RWPE1 (cell line): ENCODE measurements at places on chromosomes 11 and 22.
A peak's percentile ranks its signal among the peaks of the same experiment; 100 is the strongest.

- no peak for DNase-seq
Measured at GRCh38 chr22:22090650-22091399, 108.2 kb upstream of the TOP3B start.

DNA sequence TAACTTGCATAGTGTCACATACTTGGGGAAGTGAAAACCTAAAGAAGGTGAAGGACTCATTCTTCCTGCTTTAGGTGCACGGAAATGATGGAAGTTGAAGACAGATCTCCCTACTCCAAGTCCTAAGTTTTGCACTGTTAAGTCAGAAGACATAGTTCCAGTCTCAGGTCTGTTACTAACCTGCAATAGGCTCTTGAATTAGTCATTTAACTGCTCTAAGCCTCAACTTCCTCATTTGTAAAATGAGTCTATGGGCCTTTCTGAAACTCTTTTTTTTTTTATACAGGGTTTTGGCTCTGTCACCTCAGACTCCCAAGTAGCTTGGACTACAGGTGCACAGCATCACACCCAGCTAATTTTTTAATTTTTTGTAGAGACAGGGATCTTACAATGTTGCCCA, 30.8 kb upstream of the POU2AF1 start:
- DNase-seq = no peak

- no peak for DNase-seq
Measured at GRCh38 chr11:107040433-107041087, 22.3 kb upstream of the GUCY1A2 start.

GRCh38 chr11:10490398-10491241, 35.6 kb downstream of the AMPD3 start:
- DNase-seq = peak; percentile 74

DNA sequence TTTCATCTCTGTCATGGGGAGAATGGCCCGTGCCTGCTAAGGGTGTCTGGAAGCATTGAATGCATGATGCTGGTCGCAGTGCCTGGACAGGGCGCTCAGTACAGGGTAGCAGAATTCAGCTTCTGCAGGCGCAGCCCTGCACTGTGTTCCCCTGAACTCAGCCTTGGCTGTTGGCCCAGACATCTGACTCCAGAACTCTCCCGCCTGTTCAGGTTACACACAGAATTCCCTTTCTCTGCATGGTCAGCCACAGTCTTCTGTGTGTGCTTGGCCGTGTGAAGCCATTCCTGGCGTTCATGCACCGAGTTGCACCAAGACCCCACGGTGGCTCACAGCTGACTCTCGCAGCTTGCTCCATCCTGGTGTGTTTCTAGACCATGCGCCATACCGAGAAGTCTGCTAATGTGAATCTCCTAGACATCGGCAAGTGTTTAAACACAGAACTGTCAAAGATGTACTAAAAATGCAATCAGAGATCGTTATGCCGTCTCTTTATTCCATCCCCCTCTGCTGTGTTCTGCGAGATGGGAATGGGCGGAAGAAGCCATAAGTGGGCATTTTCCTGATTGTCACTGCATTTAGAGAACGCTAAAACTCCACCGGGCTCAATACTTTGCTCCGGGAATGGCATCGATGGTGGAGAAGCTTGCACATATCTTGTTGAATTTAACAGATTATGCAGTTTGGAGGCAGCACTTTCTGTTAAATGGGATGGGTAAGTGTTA, 55.6 kb downstream of the MPPED1 start:
- no peak for DNase-seq

DNA sequence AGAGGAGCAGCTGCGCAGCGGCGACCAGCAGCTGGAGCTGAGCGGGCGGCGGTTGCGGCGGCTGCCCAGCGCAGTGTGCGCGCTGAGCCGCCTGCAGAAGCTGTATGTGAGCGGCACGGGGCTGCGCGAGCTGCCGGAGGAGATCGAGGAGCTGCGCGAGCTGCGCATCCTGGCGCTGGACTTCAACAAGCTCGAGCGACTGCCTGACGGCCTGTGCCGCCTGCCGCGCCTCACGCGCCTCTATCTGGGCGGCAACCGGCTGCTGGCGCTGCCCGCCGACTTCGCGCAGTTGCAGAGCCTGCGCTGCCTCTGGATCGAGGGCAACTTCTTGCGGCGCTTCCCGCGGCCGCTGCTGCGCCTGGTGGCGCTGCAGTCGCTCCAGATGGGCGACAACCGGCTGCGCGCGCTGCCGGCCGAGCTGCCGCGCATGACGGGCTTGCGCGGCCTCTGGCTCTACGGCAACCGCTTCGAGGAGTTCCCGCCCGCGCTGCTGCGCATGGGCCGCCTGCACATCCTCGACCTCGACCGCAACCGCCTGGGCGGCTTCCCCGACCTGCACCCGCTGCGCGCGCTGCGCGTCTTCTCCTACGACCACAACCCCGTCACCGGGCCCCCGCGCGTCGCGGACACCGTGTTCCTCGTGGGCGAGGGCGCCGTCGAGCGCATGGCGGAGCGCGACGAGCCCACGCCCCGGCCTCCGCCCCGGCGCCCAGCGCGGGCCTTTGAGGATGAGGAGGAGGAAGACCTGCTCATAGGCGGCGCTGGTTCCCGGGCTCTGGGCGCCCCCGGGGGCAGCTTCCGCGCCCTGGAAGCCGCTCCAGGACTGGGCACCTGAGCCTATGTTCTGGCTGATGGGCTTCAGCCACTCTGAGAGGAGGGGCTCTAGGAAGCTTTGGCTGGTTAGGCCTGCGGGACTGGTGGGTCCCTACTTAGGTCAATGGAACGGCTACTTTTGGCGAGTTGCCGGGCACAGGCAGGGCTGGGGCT, 787 bp downstream of the LRRC10B start:
- DNase-seq = peak; percentile 63

- peak; percentile 48 for DNase-seq
Measured at GRCh38 chr22:38753948-38754750, 1.6 kb downstream of the SUN2 start.

DNA sequence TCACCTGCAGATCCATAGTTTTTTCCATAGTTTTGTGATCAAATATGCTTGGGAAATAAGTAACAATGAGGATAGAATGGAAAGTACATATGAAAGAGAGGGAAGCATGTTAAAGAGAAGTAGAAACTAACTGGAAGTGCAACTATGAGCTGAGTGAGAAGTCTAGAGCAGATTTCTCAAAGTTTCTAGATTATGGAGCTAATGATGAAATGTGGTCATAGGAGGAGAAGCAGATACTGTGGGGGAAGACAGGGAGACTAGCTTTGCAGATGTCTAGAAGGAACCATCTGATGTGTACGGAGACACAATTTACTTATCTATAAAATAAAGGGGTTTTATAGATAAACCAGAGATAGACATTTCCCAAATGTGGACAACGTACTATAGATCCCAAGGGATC, 37.1 kb downstream of the RELT start:
- no peak for DNase-seq

DNA sequence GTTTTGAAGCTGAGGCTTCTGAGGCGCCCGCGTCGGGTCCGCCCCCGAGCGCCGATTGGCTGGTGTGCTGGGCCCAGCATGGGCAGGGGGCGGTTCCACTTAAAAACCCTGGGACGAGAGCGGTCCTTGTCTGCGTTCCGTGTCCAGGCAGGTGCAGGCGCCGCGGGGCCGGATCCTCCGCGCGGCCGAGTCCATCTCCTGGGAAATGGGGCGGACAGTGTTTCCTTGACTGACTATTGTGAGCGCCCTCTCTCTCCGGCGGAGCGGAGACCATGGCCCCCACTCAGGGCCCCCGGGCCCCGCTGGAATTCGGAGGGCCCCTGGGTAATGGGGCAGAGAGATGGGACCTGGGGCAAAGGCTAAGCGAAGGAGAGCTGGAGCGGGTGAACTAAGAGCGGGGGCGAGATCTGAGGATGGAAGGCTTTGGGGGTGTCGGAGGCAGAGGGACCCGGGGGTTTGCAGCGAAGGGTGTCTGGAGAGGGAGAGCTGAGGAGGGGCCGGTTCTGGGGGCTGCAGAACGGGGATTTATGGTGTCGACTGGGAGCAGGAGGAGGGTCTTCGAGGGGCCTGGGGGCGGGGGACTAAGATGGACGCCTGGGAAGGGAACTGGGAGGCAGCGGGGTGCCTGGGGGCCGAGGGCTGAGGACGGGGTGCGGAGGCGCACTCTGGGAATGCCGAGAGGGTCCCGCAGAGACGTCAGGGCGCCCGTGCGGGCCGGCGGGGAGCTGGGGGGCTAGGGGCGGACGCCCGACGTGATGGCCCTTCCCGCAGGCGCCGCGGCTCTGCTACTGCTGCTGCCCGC, at the start of gene TM7SF2:
TM7SF2 (plus strand) TSS at position 129 of the 802 bp plus-strand sequence; CDS start at position 273, 144 bp downstream.
- DNase-seq = peak; percentile 97

DNA sequence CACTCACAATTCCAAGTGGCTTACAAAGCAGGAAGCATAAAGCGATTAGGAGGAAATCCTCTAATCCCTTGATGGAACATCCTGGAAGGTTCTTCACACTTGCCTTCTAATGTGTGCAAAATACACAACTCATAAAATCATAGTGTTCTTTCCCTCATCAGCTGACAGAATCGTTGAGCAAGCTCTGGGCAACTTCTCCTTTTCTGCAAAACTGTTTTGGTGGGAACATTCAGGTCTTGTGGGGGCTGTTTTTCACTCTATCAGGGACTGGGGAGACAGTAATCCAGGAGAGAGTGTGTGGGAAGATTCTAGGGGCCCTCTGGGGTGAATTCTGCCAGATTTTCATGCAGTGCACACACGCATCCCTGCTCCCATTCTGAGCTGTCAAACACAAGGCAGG, 53.2 kb downstream of the IRAG1 start:
- DNase-seq = no peak

DNA sequence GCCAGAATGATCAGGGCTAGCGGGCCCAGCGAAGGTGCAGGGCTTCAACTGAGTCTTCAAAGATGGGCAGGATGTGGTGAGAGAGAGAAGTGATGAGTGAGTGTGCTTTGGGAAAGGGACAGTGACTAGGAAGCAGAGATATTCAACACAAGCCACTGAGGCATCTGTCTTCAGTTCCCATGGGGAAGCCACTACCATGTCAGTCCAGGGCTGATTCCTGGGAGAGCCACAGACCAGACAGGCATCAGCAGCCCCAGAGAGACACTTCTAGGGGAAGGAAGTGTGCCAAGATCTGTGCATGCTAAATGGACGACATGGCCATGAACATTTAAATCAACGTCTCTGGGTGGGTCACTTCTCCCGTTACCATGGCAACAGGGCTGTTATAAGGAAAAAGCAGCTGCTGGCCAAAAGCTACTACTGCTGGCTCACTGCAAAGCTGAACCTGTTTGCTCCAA, 28.5 kb downstream of the P4HA3 start:
- DNase-seq = no peak

- no peak for DNase-seq
Measured at GRCh38 chr11:46279126-46280099, 2.0 kb downstream of the CREB3L1 start.

- no peak for DNase-seq
Measured at GRCh38 chr11:122723576-122723975, 68.1 kb downstream of the UBASH3B start.

- no peak for DNase-seq
Measured at GRCh38 chr11:64591257-64592233, 525 bp downstream of the SLC22A12 start.

DNA sequence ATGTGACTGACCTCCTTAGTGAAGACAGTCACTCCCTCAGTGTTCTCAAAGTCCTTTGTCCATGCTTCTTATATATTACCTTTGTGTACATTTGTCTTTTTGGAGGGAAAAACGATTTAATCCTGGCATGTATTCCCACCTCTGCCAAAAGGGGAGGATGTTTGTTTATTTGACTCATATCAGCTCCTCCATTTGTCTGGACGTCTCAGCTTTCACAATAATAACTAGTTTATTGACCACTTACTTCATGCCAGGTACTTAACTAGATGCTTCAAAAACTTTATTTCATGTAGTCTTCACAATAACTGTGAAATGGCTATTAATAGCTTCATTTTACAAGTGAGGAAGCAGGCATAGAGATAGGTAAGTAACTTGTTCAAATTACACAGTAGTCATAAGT, 5.3 kb downstream of the TBCEL start:
- no peak for DNase-seq

GRCh38 chr11:34679681-34680080, 58.8 kb downstream of the EHF start:
- DNase-seq = no peak

- peak; percentile 33 for DNase-seq
Measured at GRCh38 chr22:28051787-28052356, 132.8 kb upstream of the PITPNB start.

DNA sequence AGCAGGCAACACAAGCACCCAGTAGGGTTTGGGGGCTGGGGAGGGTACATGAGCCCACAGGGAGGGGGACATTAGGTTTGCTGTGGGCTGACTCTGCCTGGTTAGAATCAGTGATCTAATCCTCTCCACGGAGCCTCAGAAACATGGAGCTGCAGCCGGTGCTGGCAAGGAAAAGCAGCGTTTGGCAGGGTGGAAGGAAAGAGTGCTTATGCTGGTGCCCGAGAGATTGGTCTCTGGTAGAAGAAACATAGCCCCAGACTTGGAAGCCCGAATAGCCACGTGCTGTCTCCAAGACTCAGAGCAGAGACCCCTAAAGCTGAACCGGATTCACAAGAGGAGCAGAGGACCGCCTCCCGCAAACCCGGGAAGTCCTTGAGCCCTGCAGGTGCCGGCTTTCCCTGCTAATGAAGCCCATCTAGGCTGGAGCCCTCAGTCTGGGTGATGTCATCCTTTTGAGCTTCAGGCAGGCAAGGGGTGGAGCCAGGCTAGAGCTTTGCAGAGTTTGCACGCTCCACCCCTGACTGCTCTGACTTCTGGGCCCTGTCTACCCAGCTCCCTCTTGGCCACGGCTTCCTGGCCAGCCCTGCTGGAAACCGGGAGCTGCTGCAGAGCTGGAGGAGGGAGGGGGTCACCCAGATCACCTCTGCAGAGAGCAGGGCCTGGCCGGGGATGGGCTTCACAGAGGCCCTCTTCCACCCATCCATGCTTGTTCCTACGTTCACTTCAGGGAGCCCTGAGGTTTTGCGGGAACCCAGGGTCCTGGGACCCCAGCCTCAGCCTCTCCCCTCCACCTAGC, 35.0 kb upstream of the JAM3 start:
- DNase-seq = peak; percentile 70

DNA sequence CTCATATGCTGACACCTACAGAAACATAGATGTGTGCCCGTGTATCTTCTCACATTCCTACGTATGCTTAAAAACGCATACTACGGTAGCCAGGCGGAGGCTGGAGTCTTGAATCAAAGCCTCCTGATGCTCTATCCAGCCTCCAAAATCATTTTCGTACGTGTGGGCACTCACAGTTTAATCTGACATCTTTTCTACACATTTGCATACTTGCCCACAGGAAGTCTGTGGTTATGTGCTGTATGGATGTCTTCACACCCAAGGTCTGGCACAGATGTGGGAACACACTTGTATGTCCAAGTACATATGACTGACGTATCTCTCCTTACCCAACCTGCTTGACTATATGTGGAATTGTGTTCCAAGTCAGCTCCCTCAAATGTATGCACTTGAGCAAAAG, 561.8 kb upstream of the CADM1 start:
- no peak for DNase-seq

DNA sequence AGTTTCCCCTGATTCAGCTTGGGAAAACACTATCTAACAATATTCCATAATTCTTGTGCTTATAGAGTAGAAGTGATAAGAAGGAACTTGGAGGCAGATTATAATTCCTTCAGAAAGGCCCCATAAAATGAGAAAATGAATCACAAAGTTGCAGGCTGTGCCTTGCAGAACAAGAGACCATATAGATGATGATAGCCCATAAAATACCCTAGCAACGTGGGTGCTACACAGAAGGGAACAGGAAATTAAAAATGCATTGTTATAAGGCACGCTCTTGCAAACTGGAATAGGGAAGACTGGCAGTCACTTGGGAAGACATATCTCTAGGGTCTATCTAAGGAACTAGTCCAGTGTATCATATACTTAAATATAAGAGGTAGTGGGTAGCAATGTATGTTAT, 67.6 kb downstream of the KIF18A start:
- DNase-seq = no peak
